ENCODE measurements at places on chromosomes 3 and 15.

DNA sequence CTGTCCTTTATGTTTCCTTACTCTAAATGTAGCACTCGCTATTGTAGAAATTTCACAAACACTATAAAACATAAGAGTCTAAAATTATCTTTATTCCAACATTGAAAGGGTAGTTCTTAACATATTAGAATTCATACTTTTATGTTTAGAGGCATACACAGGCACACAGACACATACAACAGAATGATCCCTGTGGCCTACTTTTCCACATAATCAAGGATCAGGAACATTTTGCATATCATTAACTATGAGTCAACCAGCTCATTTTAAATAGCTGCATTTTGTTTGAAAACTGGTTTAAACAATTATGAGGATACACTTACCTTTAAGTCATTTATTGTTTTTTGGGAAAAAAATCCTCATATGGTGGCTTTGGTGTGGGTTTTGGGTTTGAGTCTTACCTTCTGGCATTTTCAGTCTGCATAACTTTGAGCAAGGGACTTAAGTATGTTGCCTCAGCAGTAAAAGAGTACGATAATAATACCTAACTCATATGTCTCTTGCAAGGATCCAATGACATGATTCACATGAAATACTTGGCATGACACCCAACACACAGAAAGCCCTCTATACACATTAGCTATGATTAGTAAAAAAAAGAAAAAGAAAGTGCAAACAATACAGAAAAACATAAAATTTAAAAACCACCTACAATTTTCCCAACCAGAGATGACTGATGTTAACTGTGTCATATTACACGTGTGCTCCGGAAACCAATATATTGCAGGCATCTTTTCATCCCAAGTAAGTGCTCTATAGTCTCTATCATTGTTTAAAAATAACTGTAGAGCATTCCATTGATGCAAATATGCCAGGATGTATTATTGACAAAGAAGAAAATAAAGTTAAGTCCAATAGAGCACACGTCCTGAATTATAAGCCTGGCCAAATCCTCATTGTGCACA lies 213.1 kb upstream of the ADAMTS9 start:
- DNase-seq, result no peak

GRCh38 chr3:48034000-48034516 lies 17.8 kb upstream of the MAP4 start:
- peak; percentile 52 for DNase-seq

- DNase-seq, result no peak
These were observed 1.3 kb downstream of the ACTR8 start for GRCh38 chr3:53880396-53881345.

- no peak for DNase-seq
These were observed 30.3 kb downstream of the MOBP start for GRCh38 chr3:39497753-39498152.

GRCh38 chr3:172244011-172244410 lies 204.2 kb downstream of the GHSR start:
- DNase-seq, result no peak

GRCh38 chr3:185084901-185085300 lies 68.0 kb downstream of the C3orf70 start:
- DNase-seq, result no peak

- no peak for DNase-seq
These were observed 67.9 kb upstream of the GUCA1C start for GRCh38 chr3:109021556-109021955.

GRCh38 chr15:91478717-91479191 lies 374.8 kb upstream of the SLCO3A1 start:
- DNase-seq, result no peak

GRCh38 chr15:52746162-52746757 lies 43.9 kb downstream of the ONECUT1 start:
- DNase-seq, result no peak

DNA sequence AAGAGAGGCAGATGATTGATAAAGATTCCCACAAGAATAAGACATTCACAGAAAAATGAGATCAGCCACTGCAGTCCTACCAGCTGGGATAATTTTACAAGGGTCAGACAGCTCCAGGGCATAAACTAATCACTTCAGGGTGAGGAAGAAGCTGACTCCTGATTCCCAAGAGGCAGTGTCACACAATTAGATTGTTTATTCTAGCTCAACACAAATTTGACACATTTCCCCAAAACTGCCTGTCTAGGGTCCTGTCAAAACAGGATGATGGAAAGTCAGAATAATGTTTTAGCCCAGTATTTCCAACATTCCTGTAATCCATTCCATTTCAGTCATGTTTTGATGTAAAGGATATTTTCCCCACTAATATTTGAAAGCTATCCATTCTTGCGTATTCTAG lies 110.8 kb downstream of the TNIK start:
- DNase-seq, result no peak

DNA sequence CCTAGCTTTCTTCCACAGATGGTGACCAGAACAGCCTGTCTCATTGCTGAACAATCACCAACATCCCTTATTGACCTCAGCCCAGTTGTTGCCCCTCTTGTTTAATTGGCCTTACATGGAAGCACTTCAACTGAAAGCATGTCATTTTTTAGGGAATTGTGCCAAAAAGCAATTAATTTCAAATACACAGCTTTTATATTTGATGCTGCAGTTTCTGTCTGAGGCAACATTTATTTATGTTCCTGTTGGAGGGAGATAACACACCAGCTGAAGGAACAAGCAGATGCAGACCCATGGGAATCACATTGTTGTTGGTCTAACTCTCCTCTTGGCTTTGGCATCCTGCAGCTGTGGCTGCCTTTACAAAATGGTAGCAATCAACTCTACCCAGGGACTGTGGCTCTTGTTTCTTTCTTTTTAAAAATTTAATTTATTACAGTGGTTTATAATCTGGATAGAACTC lies 498.1 kb upstream of the RGMA start:
- DNase-seq, result no peak

DNA sequence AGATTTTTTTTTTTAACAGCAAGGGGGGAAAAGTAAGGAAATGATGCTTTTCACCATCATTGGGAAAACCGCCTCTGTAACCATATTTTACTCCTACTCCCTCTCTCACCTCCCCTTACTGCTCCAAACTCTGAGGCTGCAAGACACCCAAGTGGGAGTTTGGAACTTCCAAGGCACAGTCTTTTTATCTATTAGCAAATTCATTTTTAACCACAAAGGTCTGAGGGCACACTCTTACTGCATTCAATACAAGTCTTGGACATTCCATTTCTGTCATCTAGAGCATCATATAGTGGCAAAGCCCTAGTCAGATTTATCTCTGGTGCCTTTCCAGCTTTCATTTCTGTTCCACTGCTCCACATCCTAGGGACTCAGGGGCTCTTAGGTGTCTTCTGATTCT lies 13.2 kb downstream of the FAM162A start:
- peak; percentile 42 for DNase-seq

GRCh38 chr15:73637527-73637926 lies 4.3 kb upstream of the NPTN start:
- DNase-seq, result no peak

GRCh38 chr15:96075895-96076294 lies 254.6 kb upstream of the NR2F2 start:
- DNase-seq, result no peak

GRCh38 chr3:71537211-71537611 lies 46.3 kb downstream of the FOXP1 start:
- no peak for DNase-seq

DNA sequence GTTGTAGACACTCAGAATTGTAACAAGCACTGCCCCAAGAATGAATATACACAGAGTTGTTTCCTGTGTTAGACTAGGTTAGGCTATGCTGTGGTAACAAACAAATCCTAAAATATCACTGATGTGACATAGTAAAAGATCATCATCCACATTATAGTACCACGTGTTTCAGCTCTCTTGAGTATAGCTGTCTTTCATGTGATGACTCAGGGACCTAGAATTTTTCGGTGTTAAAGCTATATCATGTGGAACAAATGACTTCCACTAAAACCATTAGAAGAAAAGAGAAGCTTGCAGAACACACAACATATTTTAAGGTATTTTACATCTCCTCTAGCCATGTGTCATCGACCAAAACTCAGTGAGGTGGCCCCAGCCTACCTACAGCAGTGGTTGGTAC lies 307.9 kb upstream of the RBMS3 start:
- DNase-seq, result no peak

GRCh38 chr3:155871746-155872158 lies 1.3 kb downstream of the GMPS start:
- no peak for DNase-seq

Measured in putamen (tissue), 1 donor.